Stimulated activated CD8-positive, alpha-beta memory T cell treated with anti-CD3 and anti-CD28 coated beads, Interleukin-7, amount 100 ng/mL, for 1 hour (primary cell): ENCODE measurements at places on chromosomes 2 and 18.

DNA sequence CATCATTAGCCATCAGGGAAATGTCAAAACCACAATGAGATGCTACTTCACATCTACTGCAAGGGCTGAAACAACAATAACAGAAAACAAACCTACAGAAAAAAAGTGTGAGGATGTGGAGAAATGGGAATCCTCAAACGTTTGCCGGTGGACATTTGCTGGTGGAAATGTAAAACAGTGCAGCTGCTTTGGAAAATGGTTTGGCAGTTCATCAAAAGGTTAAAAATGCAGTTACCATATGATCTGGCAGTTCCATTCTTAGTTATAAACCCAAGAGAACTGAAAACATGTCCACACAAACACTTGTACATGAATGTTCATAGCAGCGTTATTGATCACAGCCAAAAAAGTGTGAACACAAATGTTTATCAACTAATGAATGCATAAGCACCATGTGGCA is 44.2 kb downstream of the PROC start:
- DNase-seq, result no peak

DNA sequence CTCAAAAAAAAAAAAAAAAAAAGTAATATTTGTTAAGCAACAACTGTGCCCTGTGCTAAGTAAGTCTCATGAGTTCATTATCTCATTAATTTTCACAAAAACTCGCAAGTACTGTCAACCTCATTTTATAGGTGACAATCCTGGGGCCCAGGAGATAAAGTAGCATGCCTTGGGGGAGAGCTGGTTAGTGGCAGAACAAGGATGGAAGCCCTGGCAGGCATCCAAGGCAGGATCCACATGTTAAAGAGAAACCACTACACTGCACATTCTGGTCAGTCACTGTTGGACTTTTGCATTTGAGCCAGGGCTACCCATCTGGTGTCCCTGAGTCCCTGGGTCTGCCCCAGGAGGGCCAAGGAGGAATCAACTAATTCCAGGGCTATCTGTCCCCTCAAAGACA is 54.6 kb downstream of the ZFP36L2 start:
- DNase-seq, result no peak

GRCh38 chr2:37659723-37660122 is 11.7 kb downstream of the CDC42EP3 start:
- DNase-seq, result no peak

DNA sequence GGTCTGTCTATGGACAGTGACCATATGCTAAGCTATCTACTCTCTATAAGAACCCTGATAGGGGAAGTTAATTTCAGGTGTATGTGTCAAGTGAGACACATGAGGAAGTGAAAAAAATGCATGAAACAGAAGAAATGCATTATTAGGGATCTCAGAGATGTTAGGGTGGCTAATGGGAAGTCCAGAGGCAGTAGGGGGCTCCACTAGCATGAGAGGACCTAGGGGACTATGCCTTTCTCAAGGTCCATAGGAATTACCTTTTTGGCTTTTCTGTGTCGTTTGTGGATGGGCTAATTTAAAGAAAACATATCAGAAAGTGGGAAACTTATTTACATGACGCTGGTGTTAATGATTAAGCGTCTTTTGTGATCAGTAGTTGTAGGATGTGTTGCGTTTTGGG is 1653.2 kb downstream of the DPP10 start:
- no peak for DNase-seq

DNA sequence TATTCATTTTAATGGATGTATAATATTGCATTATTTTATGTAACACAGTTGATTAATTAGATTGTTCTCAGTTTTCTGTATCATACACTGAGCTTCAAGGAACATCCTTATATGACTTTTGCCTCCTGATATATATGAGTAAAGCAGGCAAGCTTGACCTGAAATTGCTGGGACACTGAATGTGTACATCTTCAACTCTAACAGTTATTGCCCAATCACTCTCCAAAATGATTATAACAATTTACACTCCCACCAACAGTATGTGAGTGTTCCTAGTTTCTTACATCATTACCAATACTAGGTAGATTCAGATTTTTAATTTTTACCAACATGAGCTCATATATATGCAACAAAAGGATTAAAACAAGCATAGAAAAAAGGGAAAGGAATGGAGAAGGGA is 379.4 kb downstream of the SETBP1 start:
- no peak for DNase-seq

DNA sequence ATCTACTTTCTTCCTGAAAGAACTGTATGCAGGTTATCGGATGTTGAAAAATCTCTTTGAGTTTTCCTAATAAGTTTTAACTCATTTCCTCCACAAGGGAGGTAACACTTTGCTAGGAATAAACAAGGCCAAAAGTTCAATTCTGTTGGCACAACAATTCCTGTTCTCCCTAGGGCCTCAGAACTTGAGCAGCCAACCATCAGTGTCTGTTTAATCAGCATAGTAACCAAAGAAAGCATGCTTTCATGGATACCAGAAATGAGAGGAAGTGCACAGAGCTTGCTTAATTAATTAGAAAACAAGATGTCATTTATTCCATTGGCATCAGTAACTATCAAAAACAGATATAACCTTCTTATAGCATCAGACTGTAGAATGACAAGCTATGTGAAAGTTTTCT is 503.2 kb upstream of the CNTNAP5 start:
- DNase-seq, result no peak

DNA sequence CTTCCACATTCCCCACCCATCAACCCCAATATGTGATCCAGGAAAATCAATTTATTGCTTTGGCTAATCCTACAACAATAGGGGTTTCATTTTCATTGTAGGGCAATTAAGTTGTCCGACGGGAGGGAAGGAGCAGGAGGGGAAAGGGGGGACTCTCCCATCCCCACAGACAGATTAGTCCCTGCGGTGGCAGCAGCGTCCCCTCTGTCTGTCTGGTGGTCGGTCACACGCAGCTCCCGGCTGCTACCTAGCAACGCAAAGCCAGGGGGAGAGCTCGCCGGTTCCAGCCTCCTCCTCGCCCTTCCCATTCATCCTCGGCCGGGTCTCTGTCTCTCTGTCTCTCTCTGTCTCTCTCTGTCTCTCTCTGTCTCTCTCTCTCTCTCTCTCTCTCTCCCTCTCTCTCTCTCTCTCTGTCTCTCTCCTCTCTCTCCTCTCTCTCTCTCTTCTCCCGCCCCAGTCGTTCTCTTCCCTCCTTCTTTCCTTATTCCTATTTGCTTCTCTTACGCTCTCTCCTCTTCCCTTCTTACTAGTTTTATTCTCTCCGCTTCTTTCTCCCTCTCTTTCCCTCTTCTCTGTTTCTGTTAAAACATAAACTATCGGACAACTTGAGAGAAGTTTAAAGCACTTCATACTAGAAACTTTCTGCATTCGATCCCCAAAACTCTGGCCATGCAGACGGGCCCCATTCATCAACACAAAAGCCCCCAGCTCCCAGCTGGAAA is 1.2 kb downstream of the LRP2 start:
- DNase-seq, result no peak

DNA sequence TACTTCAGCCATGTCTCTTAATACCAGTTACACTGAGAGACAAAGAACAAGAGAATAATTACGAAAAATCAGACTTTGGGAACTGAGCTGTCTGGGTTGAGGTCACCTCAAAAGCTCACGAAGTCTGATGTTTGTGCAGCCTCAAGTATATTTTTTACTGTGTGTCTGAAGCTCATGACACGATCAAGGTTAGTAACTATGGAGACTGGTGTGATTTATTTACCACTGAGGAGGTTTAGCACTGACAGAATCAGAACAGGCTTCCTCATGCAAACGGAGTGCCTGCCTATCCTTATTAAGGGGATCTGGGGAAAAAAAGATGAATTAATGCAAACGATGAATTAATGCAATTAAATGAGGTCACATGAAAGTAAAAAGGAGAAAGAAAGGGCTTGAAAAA is 61.1 kb upstream of the RAPH1 start:
- no peak for DNase-seq

DNA sequence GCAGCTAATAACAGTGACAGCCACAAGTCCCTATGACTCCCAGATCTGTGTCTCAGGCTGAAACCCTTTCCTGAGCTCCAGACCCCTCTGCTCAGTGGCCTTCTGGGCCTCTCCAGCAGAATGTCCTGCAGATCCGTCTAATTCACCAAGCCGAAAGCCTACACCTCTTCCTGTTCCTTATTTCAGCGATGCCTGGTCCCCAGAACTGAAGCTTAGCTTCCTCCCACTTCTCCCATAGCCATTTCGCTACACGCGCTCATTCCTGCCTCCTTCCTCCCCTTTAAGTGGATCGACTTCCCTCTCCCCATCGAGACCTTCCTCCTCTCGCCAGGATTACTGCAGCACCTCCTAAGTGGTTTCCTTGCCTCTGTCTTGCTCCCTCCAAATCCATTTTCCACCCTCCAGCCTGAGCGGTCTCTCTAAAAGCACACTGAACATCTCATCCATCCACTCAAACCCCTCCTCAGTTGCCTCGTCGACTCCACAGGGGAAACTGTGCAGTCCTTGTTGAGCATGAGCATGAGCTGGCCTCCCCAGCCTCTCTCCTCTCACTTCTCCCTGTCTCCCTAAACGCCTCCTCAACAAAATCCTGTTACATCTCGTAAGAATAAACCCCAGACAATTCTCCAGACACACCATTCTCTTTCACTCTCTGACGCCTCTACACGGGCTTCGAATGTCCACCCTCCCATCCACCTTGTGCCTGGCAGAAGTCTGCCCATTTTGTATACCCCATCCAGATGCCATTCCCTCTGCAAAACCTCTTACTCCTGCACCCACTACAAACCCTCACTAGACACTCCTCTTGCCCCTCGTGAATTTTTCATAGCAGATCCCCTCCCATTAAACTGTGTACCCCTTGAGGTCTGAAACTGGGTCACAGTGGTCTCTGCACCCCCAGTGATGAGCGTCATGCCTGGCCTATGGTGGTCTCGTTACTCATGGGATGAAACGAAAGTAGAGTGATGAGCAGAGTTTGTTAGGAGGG is 232.6 kb downstream of the ATAD2B start:
- DNase-seq, result no peak

DNA sequence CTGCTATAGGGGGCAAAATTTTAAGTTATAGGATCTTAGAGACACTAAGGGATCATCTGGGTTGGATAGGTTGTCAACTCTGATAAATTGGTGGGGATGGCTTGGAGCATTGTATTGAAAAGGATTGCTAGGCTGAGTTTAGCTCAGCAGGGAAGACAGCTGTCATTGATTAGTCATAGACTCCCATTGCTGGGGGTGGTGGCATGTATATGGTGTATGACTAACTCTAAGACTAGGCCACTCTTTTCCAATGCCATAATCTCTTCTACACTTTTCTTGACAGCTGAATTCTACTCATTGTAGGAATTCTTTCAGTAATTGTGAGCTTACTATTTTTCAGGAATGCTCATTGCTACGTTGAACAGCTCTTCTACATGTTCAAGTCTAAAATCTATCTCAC is 81.3 kb upstream of the PELI1 start:
- DNase-seq, result no peak

- DNase-seq, result no peak
These were observed 218.3 kb upstream of the SMAD7 start for GRCh38 chr18:49169037-49169521.

DNA sequence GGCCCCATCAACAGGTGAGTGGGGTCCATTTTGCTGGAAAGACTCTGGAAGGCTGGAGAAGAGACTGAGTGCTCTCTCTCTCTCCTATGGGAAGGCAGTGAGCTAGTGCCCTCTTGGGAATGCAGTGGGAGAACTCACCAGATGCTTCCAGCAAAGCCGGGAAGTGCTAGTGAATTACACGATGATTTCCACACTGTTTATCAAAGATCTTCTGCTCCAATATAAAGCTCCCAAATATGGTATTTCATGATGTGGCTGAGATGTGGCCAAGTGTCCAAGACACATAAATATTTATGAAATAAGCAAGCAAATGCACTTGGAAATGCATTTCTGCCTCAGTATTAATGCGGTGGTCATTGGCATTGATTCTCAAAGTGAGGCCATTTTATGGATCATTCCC is 135.9 kb downstream of the VAPA start:
- DNase-seq, result no peak

DNA sequence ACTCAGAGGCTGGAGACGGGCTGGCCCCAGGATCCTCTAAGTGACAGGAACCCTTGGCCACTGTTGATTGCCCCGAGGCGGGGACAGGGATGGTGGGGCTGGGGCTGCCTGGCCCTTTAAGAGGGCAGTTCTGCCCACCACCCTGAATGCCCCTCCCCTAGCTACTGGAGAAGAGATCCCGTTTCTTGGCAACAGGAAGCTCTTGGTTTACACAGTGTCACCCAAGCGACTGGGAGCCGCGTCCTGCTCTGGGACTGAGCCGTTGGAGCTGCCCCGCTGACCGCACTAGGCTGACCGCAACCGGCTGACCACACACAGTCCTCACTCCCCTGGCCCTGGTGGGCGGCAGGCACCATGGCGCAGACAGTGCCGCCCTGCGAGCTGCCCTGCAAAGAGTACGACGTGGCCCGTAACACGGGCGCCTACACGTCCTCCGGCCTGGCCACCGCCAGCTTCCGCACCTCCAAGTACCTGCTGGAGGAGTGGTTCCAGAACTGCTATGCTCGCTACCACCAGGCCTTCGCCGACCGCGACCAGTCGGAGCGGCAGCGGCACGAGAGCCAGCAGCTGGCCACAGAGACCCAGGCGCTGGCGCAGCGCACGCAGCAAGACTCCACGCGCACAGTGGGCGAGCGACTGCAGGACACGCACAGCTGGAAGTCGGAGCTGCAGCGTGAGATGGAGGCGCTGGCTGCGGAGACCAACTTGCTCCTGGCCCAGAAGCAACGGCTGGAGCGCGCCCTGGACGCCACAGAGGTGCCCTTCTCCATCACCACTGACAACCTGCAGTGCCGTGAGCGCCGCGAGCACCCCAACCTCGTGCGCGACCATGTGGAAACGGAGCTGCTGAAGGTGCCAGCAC is at the start of gene TEKT4:
Gene TEKT4, plus strand, starts transcription at position 205 of the 862 bp plus-strand sequence. Its CDS starts 150 bp downstream, at position 355.
- no peak for DNase-seq

DNA sequence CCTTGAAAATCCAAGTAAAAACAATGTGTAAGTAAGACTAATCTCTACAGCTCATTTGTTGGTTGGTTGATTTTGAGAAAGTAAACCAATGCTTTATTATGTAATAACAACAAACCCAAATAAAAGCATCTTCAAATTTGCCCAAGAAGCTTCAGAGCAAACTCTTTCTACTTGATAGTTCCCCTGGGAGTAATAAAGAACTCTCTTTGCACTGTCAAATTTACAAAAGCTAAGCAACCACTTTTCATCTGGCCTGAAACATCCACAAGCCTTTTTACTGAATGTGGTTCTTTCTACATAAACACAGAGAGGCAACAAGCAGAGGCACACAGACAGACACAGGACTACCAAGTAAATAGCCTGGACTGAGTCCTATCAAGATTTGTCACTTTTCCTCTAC is 28.8 kb upstream of the CACNB4 start:
- no peak for DNase-seq
